Cardiac fibroblast (primary cell): ENCODE measurements at places on chromosomes 3 and 15.

- DNase-seq = no peak
Observed at GRCh38 chr3:57691411-57692132, 1.3 kb downstream of the DENND6A start.

DNA sequence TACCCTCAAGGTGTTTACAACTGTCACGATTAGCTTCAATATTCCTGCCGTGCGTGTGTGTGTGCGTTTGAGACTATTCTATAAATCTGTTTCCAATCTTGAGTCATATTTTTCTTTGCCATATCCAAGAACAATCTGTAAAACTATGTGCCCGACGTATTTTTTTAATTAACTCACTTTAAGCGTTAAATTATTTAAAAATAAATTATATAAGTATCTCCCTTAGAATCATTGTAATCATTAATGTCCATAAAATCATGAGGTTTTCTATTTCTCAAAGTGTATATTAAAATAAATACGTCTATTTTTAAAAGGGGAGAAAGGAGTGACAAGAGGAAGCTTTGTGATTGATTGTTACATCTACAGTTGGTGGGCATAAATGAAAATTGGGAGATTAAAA lies 2.9 kb downstream of the SETMAR start:
- no peak for DNase-seq

GRCh38 chr3:128806588-128806987 lies 72.8 kb upstream of the ACAD9 start:
- no peak for DNase-seq

DNA sequence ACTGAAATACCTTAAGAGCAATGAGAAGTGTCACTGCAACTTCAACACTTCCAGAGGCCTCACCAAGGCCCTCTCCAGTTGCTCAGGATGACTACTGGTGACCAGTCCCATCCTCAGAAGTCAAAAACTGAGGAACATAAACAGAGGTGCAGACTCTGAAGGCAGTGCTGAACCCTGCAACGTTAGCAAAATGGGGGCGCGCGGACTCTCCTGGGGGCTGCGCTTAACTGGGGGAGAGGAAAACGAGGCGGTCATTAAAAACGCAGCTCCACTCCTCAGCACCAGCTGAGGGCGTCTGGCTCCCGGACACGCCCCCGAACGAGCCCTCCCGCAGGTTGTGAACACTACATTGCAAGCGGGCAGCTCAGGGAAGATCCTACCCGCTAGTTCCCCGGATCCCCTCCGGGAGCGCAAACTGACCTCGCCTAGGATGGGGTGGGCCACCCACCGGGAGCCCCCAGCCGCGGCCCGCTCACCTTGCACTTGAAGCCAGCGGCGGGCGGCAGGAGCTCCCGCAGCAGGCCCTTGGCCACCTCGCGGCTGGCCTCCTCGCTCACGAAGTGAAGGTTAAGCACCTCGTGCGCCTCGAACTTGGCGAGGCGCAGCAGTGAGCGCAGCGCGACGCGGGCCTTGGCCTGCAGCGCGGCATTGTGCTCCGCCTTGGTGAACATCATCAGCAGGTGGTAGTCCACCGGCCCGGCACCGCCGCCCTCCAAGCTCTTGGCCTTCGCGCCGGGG lies 711 bp downstream of the XXYLT1 start:
- peak; percentile 59 for DNase-seq

DNA sequence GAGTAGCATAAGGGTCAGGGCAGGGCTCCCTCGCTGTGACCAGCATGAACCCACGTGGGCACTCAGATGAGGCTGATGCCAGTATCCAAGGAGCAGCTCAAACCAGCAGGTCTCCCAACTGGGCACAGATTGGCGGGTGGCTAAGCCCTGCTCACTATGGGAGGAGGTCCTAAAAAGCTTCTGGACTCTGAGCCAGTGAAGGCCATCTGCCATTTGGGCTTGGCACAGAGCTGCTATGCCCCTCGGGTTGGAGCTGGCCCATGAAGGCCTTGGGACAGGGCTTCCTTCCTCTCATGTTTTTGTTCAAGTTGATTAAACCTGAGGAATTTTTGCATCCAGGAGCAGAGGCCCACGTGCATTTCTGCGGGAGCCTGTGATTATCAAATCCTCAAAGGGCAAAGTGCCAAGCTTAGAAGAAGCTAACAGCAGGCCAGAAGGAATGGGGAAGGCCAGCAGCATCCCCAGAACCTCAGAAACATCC lies 4.3 kb upstream of the STRA6 start:
- DNase-seq = no peak

- DNase-seq = no peak
Observed at GRCh38 chr3:42514876-42515275, 12.4 kb downstream of the VIPR1 start.

GRCh38 chr3:169269005-169269404 lies 394.5 kb downstream of the MECOM start:
- DNase-seq = no peak

GRCh38 chr15:71610728-71611552 lies 199.4 kb upstream of the NR2E3 start:
- DNase-seq = no peak

DNA sequence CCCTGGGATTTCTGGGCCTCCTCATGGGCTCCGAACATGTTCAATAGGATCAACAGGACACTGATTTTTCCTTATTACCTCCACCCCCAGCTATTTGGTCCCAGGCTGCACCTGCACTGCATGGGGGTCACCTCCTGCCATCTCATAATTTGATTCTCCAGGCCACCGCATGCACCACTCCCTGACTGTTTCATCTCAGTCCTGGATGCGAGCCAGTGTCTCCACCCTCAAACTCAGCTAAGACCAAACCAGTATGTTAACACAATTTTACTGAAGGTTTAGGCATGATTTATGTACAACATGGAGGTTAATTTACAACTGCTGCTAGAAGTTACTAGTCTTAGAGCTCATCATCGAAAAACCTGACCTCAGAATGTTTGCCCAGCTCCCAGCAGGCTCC lies 249.5 kb downstream of the UACA start:
- DNase-seq = no peak

DNA sequence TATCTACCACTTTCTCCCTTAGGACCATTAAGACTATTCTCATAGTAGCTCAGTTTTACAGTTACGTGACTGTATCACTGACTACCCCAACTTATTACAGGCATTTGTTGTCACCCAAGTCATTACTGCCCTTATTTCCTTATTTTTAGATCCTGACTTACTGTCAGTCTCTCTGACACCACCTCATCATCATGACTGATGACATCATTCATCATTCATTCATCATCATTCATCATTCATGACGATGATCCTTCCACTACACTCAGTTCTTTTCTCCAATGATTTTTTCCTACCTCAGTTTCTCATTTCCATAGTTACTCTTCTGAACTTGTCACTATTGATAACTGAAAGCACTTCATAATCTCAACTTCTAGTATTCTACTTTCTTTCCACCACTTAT lies 83.8 kb downstream of the ADAM10 start:
- no peak for DNase-seq

DNA sequence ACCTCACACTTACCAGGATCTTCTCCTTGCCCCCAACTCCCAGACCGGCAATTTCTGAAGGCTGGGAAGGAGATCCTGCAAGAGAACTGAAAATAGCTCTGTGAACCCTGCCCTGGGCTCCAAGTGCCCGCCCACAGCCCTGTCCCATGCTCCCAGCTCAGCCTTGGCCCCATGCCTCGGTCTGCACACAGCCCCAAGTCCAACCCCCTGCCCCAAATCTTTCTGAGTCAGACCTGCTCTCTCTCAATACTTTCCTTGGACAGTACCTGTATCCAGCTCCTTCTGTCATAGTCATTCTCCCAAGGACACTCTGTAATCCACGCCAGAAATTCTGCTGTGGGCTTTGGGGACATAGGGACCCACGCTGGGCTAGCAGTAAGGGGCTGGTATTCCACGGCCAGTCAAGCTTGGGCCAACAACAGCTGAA lies 6.3 kb upstream of the SMAD3 start:
- no peak for DNase-seq

DNA sequence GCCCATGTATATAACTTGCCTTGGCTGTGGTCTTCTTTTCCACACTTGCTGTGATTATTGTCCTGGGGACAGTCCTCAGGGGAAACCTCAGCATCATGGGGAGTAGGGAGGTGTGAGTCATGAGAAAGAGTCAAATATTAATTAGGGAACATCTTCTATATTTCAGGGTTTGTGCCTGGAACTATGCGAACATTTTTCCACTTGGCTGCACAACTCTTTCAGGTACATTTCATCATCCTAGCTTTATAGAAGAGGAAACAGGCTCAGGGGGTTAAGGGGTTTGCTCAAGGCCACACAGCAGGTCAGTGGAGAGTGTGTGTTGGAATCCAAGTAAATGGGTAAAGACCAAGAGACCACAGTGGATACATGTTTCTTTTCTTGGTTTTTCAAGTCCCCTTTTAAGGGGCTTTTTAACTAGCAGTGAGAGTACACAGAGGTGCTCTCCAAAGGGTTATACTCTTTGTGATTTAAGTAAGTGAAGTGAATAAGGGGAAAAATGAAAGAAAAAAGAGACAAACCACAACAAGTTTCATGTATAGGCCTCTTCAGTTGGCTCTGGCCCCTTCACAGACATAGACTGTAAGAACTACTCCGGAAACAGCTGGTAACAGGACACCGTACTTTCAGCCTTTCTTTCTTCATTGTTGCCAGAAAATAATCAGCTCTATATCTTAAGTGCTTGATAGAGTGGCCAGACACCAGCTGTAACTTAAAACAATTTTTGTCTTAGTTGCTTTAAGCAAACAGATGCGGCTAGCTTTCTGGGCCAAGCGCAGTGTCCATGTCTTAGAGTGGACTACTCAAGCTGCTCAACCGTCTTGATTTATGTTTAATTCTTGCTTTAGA lies 64.6 kb downstream of the EEFSEC start:
- peak; percentile 73 for DNase-seq

DNA sequence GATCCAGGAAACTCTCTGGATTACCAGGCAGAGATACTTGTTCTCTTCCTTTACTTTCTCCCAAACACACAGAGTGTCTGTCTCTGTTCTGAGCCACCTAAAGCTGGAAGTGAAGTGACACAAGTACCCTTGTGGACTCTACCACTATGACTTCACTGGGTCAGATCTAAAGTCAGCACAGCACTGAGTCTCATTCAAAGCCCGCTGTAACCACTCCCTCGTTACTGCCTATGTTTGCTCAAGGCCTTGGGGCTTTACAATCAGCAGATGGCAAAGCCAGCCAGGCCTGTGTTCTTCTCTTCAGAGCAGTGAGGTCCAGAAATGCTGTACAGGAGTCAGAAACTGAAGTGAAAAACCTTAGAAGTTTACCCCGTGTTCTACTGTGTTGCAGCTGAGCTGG lies 588.3 kb upstream of the SEMA6D start:
- no peak for DNase-seq

GRCh38 chr3:173399044-173399443 lies 1.5 kb downstream of the NLGN1 start:
- DNase-seq = no peak

DNA sequence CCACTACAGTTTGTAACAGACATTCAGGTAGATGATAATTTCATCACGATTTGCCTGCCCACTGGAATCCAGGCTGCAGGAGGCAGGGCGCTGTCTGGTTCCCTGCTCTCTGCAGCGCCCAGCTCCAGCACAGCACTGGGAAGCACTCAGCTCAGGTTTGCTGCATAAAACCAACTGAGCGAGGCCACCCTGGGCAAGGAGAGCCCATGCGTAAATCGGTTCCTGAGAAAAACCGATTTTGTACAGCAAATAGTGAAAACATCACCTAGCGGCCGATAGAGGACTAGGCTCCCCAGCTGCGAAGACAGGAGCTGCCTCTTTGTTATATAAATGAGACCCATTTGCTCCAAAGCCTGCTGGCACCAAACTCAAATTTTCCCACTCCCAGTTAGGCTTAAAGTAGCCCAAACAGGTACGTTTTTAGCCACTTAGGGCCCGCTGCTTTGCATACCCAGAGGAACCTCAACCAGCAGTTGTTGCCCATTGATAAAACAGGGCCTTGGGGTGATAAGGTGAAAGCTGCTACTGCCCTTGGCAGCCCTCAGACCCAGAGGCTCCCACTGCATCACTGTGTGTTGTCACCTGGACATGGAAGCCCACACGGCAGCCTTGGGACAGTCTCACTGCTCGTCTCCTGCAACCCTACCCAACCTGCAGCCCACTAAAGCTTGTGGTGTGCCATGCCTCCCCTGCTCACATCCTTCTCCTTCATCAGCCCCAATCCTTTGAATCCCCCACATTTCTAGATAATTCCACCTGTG lies 47.5 kb downstream of the ALDH1L1 start:
- DNase-seq = peak; percentile 22

DNA sequence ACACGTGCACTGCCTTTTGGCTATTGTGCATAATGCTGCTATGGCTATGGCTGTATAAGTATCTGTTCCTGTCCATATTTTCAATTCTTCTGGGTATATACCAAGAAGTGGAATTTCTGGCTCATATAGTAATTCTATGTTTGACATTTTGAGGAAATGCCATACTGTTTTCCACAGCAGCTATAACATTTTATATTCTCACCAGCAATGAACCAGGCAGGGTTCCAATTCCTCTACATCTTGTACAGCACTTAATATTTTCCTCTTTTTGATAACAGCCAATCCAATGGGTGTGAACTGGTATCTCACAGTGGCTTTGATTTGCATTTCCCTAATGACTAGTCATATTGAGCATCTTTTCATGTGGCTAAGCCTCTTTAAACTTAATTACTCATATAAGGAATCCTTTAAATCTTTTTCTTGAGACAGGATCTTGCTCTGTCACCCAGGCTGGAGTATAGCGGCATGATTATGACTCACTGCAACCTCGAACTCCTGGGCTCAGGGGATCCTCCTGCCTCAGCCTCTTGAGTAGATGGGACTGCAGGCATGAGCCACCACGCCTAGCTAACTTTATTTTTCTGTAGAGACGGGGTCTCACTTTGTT lies 38.1 kb upstream of the IGDCC4 start:
- DNase-seq = peak; percentile 4

- no peak for DNase-seq
Observed at GRCh38 chr3:60282866-60283265, 968.4 kb downstream of the FHIT start.

- peak; percentile 74 for DNase-seq
Observed at GRCh38 chr3:120615847-120616609, 19.9 kb downstream of the NDUFB4 start.

- no peak for DNase-seq
Observed at GRCh38 chr3:13200946-13201345, 127.7 kb upstream of the IQSEC1 start.

DNA sequence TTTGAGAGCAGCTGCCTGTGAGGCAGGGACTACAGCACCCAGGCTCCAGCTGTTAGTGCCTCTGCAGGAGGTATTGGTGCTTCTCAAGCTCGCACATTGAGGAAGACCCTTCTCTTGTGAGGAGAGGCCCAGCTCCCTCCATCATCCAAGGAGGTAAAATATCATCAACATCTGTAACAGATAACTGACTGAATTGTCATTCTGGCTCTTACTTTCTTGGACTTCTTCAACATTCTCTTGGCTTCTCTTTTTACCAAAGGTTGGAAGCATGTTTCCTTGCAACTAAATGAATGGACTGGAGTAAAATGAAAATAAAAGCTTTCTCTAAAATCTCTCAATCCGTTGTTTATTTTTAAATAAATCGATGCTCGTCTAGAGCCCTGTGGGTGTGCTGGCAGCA lies 53.1 kb upstream of the PXYLP1 start:
- DNase-seq = no peak

GRCh38 chr3:113276751-113277080 lies 65.4 kb downstream of the BOC start:
- no peak for DNase-seq
